Cerebellar nuclear complex (tissue), 1 donor: ENCODE measurements at places on chromosomes 13 and 19.
A peak's percentile ranks its signal among the peaks of the same experiment; 100 is the strongest.

- no peak for DNase-seq
These were observed 895.6 kb upstream of the SLC10A2 start for GRCh38 chr13:103961784-103962183.

DNA sequence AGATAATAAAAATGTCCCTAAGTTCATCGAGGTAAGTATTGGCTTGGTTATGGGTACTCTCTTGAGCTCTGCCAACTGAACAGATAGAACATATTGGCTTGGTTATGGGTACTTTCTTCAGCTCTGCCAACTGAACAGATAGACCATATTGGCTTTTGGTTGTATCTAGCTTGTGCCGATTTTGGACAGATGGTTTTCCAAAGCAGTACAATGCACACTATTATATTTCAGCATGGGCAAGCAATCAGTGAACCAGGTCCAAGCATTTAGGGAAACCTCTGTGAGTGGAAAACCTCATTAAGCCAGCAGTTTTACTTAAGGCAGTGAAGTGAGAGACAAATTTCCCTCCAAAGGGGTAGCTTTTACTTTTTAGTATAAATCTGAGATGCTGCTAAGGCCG is 1440.5 kb upstream of the SPRY2 start:
- no peak for DNase-seq

DNA sequence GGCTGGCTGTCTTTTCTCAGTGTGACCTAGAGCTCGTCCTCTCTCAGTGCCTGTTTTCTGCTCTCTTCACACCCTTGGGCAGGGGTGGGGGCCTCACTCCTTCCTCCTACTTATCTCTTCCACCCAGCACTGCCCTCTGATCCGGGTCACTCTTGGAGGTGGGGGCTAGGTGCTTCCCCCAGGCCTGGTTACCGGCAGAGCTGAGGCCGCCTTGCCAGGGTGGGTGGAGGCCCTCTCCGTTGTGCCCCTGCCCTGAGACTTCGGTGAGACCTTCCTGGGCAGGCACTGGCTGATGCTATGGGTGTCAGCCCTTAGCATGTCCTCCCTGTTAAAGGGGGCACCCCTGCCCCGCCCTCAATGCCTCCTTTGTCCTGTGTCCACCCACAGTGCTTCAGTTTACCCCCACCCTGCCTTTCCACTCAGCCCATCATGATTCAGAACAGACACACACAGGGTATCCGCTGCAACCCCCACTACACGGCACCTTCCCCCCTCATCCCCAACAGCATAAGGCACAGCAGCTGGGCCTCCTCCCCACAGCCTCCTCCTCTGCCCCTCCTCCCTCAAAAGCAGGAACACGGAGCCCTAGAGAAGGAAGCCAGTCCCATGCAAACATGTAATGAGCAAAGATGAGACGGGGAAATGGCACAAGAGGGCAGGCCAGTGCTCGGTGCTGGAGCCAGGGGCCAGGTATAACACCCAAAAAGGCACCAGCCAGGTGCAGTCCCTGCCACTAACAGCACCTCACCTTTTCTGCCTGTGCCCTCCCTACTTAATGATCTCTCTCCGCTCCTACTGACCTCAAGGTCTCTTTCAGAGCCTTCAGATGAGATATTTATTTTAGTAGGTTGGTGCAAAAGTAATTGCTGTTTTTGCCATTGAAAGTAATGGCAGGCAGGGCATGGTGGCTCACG is 9.8 kb downstream of the ZGLP1 start:
- DNase-seq = no peak

GRCh38 chr13:73618275-73618865 is 515.8 kb downstream of the KLF12 start:
- no peak for DNase-seq

GRCh38 chr13:51995677-51996551 is 15.3 kb downstream of the ATP7B start:
- DNase-seq = peak; percentile 2

DNA sequence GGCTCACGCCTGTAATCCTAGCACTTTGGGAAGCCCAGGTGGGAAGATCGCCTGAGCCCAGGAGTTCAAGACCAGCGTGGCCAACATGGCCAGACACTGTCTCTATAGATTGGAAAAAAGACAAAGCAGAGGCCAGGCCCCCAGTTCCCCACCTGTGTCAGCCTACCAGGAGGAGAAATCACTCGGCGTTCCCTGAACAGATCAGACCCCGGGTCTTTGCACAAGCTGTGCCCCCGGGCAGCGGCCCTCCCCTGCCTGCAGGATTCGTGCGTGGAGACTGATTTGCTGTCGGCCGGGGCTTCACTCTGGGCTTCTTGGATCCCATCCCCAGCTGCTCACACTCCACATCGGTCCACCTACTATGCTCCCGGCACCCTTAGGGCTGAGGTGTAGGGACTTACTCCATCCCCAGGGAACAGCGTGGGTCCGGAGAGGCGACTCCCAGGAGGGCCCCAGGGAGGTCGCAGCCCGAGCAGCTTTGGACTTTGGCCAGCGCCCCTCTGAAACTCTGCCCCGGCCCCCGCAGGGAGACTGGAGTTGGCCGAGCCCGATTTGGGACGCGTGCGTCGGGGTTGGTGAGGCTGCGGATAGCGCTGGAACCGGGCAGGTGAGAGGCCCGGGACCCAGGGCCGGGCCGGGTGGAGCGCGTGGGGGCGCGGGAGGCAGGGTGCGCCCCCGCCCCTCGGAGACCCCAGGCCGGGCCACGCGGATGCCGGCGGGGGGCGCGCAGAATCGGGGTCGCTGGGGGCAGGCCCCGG is 515 bp upstream of the EFNA2 start:
- no peak for DNase-seq

GRCh38 chr19:1133471-1133929 is 29.7 kb downstream of the GPX4 start:
- no peak for DNase-seq

- DNase-seq = no peak
These were observed 59.0 kb upstream of the ZNF726 start for GRCh38 chr19:23855676-23856075.

DNA sequence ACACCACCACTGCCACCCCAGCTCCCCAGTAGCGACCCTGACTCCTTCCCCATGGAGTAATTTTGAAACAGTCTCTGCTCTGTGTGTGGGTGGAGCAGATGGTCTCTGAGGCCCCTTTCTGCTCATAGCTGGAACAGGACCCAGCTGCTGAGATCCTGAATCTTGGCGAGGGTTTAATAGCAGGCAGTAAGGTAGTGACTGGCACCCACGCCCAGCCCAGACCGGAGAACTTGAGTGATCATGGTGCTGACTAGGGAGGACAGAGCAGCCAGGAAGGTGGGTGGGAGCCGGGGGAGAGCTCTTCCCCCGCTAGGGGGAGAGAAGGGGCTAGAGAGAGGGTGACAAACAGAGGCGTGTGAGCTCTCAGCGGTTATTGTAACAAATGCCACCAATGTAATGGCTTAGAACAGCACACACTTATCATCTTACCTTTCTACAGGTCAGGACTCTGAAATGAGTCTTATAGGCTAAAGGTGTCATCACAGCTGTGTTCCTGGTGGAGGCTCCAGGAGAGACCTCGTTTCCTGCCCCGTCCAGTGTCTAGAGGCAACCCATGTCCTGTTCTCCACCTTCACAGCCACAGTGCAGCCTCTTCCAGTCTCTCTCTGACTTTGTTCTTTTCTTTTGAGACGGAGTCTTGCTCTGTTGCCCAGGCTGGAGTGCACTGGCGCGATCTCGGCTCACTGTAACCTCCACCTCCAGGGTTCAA is 7.2 kb upstream of the ACER1 start:
- DNase-seq = no peak

DNA sequence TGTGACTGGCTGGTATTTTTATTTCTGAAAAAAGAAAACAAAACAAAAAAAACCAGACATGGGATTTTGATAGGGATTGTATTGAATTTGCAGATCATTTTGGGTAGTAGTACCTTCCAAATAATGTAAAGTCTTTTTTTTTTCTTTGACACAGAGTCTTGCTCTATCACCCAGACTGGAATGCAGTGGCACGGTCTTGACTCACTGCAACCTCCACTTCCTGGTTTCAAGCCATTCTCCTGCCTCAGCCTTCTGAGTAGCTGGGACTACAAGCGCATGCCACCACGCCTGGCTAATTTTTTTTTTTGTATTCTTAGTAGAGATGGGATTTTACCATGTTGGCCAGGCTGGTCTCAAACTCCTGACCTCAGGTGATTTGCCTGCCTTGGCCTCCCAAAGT is 4.2 kb downstream of the ZNF101 start:
- DNase-seq = no peak

GRCh38 chr13:20129076-20129475 is 31.8 kb downstream of the GJA3 start:
- no peak for DNase-seq

DNA sequence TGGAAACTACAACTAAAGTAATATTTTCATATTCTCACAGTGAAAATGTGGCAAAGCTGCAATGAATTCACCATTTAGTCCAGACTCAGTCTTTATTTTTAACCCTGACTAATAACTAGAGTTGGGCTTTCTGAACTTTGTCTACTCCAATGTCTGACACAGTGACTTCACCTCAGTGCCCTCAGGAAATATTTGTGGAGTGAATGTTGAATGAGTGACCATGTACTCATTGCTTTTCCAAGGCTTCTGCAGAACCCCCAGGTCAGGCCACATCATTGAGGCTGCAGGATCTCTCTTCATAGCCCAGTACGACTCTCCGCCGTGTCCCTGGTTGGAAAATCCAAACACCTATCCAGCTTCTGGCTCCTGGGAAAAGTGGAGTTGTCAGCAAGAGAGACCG is 1.8 kb downstream of the ZNF175 start:
- no peak for DNase-seq

DNA sequence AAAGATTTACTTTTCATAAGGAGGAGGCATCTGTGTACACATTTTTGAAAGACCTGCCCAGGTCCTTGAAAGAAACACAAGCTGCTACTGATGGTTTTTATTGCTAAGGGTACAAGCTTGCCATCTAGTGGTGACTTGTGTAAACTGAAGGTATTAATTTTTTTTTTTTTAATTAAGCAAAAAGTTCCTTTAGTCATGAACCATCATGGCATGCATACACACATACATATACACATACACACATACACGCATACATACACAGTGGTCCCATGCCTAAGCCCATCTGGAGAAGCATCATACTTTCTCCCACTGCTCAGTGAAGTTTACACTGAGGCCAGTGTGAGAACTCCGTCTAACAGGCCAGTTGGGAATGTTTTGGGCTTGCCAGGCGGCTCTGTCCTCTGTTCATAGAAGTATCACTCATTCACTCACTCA is 312.5 kb downstream of the DCLK1 start:
- no peak for DNase-seq

DNA sequence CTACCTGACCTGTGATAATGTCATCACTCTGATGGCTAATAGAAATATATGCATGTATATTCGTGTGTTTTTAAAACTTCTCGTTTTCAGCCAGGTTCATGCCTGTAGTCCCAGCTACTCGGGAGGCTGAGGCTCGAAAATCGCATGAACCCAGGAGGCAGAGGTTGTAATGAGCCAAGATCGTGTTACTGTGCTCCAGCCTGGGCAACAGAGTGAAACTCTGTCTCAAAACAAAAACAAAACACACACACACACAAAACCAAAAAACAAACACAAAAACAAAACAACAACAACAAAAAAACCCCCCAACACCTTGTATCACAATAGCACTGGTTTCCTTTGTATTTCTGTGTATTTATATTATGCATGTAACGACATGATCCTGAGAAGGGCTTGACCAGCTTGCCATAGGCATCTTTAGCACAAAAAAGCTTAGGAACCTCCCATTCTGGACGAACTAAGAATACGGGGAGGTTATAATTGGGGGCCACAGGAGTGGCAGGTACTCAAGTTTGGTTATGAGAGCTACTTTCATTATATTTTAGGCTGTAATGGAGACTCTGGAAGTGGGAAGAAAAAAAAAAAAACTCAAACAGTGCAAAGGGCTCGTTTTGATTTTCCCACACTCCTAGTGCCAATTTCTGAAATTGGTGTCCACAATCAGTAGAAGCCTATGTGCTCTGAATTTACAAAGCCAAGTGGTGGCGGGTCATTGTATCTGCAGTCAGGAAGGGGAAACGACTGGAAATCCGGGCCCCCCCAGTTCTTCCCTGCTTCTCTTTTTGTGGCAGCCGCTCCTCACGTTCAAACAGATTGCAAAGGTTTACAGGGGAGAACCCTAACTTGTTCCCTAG is 1.2 kb upstream of the ACP7 start:
- DNase-seq = no peak

DNA sequence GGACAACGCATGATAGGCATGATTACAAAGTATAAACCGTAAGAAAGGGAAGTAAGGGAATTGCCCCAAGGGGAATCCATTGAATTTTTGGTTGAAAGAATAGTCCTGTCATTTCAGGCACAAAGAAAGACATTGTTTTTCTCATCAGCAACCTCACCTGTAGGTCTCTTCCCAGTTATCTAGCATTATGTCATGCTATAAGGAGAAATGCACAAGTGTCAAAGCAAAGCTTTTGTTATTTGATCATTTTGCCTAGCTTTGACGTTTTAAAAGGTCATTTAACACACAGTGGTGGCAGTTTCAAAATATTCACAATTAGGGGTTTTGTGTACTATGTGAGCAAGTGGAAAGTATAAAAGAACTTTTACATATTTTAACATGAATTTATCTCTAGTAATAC is 796.2 kb upstream of the MIR17HG start:
- no peak for DNase-seq

DNA sequence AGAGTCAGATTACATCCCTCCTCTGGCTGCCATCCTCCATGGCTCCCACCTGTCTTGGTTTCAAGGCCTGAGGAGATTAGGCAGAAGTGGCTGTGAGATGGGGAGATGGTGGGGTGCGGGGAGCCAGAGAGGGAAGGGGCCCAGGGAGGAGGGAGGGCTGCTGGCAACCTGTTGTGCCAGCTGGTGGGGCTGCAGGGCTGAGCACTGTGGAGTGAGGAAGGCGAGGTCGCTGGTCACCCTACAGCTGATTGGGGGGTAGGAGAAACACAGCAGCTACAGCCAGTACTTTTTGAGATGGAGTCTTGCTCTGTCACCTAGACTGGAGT is 48.3 kb downstream of the CD320 start:
- DNase-seq = no peak

DNA sequence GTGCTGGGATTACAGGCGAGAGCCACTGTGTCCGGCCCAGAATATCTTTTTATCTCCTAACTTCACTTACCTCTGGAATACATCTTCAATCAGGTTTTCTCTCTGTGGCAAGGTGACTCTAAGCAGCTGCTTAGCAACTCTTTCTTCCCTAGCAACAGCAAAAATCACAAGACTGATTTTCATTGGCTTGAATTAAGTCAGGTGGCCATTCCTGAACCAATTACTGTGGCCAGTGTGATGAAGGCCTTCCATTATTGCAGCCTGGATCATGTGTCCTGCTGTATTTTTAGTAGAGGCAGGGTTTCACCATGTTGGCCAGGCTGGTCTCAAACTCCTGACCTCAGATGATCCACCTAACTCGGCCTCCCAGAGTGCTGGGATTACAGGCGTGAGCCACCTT is 9.0 kb upstream of the LTBP4 start:
- DNase-seq = no peak

- DNase-seq = no peak
These were observed 20.7 kb upstream of the TINCR start for GRCh38 chr19:5588441-5588840.
